Stimulated activated CD8-positive, alpha-beta memory T cell treated with anti-CD3 and anti-CD28 coated beads, Interleukin-2, amount 100 ng/mL, for 1 hour (primary cell): ENCODE measurements at places on chromosomes 1 and 21.
A peak's percentile ranks its signal among the peaks of the same experiment; 100 is the strongest.

DNA sequence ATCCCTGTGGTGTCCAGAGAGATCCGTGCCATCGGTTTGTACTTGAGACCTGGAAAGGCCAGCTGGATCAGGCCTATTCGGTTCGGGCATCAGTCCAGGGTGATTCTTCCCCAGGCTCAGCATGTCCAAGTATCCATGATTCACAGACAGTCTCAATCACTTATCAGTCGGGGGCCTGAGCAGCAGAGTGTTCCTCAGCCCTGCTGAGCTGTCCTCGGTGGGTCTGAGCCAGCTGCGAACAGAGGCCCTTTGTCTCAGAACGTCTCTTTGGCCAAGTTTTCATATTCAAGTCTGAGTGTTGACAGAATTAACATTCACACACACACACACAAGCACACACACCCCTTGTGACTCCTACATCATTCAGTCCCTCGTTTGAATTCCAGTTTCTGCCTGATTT is 33.4 kb upstream of the OSBPL9 start:
- no peak for DNase-seq

GRCh38 chr1:235997049-235997448 is 67.8 kb downstream of the NID1 start:
- no peak for DNase-seq

DNA sequence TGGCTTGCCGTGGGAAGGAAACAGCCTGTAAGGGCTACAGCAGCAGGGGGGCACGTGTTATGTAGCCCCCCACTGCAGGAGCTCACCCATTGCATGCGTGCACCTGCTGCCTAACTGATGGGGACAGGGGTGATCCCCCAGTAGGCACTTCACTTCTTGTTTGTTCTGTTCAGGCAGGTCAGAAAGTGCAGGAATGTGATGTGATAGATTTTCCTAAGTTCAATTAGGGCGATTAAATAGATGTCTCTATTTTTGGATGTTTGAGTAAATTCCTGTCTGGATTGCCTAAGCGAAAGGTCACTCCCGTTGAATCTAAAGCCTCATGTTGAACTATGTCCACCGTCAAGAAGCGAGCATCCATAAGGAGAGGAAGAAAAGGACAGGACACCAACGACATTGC is 78.8 kb upstream of the LPGAT1 start:
- no peak for DNase-seq

- DNase-seq: no peak
Observed at GRCh38 chr1:7570311-7570710, 200.8 kb upstream of the VAMP3 start.

- no peak for DNase-seq
Observed at GRCh38 chr1:16131636-16132324, 24.1 kb downstream of the EPHA2 start.

GRCh38 chr1:161335796-161336195 is 21.6 kb downstream of the SDHC start:
- DNase-seq: no peak

DNA sequence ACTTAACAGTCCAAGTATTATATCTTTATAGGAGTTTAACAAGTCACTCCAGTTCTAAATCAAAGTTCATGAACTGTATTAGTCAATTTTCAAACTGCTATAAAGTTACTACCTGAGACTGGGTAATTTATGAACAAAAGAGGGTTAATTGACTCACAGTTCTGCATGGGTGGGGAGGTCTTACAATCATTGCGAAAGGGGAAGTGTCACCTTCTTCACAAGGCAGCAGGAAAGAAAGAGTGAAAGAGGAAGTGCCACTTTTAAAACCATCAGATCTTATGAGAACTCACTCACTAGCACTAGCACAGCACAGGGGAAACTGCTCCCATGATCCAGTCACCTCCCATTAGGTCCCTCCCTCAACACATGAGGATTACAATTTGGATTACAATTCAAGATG is 70.0 kb downstream of the CLCA4 start:
- DNase-seq: no peak

- DNase-seq: no peak
Observed at GRCh38 chr1:151840421-151840820, 801 bp upstream of the C2CD4D start.

GRCh38 chr21:21096956-21097355 is 98.7 kb downstream of the NCAM2 start:
- DNase-seq: no peak

DNA sequence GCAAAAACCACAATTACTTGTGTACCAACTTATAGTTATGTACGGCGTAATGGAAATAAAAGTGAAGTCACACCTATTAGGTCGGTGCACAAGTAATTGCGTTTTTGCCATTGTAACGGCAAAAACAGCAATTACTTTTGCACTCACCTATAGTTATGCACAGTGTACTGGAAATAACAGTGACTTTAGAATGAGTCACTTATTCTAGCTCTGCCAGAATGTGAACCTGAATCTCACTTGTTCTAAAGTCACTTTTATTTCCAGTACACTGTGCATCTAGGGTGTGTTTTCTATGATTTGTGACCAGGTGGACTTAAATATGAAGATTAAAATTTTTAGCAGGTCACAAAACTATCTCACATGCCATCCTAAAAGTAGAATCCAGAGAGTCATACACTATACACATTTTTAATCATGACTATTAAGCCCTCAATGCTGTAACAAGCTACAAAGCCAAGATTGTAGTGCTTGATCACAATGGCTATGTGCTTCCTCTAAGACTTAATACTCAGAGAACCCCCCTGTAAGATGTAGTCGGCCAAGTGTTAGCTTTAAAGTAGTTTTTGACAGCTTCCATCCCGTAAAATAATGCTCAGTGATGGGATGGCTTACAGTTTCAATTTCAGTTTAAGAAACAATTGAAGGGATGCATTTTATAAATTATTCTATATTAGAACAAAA is 218.8 kb downstream of the NEGR1 start:
- DNase-seq: no peak

DNA sequence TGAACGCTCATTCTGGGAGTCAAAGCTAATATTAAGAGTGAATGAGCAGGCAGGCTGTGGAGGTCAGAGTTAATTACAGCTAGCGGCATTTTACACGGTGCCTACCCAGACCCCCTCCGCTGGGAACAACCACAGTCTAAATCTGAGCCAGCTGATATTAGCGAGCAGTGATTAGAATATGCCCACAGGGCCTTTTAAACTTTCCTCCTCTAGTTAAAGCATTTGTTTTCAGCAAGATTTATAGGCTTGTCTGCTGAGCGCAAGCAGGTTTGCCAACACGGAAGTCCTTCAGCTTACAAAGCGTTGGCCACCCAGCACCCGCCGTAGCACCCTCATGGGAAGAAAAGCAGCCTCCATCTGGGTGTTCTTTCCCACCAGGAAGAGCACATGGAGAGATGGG is 72.1 kb downstream of the LMX1A start:
- DNase-seq: no peak

GRCh38 chr1:175508320-175509110 is 234.9 kb downstream of the TNR start:
- DNase-seq: no peak

DNA sequence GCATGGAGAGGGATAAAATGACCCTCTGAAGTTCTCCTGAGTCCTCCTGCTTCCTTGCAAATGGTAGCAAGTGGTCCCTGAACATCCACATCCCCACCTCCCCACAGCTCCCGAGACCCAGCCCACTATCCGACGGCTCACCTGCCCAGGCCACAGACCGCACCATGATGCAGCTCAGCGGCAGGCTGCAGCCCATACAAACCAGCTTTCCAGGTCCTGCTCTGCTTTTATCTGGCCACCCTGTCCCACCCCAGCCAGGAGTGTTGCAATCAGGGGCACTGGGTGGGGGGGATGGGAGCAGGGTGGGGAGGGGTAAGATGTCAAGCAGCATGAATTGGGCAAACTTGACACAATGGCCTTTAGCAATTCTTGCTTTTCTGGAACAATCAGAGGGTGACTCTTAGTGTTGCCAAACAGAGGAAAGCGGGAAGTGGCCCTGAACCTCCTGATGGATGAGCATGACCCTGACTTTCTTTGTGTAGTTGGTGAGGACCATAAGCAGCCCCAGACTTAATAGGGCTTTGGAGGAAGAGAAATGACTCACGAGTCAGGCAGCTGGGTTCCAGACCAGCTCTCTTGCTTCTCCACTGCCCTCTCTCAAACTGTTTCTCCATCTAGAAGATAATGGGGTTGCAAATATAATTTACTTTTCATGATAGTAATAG is at the start of gene CHIT1:
Gene CHIT1 (minus strand): TSS at position 203 of the 665 bp plus-strand sequence. CDS start 37 bp downstream, at position 166.
- no peak for DNase-seq

DNA sequence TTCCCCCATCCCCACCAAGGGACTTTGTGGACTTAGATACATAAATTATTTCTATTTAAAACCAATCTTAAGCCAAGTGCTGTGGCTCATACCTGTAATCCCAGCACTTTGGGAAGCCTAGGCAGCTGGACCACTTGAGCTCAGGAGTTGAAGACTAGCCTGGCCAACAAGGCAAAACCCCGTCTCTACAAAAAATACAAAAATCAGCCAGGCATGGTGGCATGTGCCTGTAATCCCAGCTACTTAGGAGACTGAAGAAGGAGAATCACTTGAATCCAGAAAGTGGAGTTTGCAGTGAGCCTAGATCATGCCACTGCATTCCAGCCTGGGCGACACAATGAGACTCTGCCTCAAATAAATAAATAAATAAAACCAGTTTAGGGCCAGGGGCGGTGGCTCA is 4.5 kb upstream of the LAX1 start:
- no peak for DNase-seq

- peak; percentile 68 for DNase-seq
Observed at GRCh38 chr1:92485381-92486250, 1.1 kb downstream of the GFI1 start.

DNA sequence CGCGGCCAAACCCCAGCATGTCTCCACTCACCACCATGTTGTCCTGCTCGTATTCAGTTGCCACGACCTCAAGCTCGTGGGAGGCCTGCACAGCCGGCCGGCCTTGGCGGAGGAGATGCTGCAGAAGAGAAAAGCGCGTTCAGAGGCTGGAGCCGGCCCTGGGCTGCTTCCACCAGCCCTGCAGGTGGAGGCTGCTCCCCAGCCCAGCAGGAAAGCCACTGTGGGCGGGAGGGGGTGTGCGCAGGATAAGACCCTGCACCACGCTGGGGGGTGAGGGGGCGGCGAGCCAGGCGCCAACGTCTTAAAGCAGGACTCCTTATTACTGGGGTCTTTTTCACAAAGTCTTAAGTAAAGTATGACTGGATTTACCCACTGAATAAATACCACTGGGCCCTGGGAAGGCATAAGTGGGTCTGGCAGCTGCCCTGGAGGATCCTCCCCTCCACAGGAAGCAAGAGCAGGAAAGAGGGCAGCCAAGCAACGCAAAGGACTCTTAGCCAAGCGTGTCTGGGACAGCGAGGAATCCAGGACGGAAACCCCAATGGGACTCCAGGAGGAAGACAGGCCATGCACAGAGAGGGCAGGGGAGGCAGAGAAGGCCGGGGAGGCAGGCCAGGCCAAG is 104.8 kb downstream of the NPHP4 start:
- DNase-seq: no peak

DNA sequence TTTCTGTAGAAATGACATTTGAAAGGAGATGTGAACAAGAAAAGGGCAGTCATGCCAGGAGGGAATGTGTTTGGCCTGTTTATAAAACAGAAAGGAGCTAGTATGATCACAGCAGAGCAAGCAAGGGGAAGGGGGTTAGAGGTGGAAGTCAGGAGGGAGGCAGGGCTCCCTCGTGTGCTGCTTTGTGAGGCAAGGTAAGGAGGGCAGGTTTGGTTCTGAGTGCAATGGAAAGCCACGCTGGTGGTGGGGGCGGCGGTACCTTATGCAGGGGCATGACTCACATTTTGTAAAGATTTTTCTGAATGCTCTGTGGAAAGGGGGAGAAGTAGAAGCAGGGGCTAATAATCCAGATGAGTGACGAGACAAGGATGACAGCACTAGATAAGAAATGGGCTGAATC is 197.5 kb upstream of the C8B start:
- DNase-seq: no peak

DNA sequence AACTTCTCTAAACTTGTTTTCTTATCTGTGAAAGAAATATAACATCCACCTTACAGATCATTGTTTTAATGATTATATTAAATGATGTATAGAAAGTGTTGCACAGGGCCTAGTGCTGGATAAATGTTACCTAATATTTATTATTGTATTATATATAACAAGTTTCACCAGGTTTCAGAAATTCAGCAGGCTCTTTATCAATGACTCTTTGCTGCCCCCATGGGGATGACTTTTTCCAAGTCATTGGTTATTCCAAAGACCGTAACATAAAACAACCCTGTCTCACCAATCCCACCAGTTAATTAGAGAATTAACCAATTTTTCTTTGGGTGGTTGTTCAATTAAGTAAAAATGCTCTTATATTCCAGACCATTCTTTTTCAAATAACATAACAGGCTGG is 7.3 kb upstream of the DEDD start:
- DNase-seq: no peak

DNA sequence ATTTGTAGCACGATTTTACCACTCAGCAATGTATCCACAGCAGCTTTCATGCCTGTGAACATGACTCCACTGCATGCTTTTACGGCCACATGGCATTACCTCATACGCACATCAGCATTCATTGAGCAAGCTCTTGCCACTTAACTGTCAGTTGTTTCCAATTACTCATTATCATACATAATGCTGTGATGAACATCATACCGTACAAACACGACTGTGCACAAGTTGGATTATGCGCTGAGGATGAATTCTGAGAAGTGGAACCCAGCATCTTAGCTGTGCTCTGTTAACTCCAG is 9.6 kb downstream of the UMODL1 start:
- DNase-seq: no peak

DNA sequence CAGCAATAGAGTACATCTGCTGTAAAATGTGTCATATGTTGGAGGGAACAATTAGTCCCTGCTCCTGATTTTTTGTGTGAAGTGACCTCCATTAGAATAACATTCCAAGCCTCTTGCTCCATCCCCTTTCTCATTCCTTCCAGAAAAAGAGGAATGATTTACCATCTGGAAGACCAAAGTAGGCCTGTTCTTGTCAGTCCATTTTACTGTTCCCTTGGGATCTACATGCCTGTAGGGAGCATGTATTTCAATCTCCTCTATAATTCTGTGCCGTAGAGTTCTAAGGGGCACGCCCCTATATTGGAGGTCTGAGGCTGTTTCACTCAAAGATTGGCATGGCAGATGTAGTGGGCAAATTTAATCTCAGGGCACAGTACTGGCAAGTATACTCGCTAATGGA is 48.8 kb upstream of the MAN1A2 start:
- no peak for DNase-seq

DNA sequence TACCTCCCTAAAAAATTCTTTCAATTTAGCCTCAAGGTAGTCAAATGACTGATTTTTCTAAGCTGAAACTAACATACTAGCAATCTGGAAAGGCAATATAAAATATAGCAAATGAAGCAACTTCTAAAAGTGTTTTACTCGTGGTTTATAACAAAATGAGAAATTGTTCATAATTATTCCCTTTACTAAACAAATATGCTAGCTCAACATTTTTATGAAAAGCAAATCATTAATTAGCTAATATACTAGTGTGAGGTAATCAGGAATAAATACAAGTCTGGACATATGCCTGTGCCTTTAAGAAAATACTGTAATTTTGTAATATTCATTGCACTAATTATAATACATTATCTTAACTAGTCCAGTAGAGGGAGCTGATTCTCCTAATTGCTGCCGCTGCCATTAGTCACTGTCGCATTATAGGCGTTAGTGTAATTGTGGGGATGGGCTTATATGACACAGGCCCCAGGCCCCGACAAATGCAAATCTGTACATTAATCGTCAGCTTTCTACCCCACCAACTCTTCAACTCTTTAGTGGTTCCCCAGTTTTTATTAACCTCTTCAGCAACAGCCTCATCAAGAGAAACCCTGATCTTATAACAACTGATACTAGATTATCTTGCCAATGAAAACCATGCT is 160.9 kb downstream of the GABPA start:
- DNase-seq: no peak

- DNase-seq: no peak
Observed at GRCh38 chr1:245682638-245683628, 528.1 kb downstream of the KIF26B start.

- no peak for DNase-seq
Observed at GRCh38 chr1:43204394-43204793, 32.3 kb downstream of the CFAP57 start.
